ENCODE measurements at places on chromosomes 11 and 22.

DNA sequence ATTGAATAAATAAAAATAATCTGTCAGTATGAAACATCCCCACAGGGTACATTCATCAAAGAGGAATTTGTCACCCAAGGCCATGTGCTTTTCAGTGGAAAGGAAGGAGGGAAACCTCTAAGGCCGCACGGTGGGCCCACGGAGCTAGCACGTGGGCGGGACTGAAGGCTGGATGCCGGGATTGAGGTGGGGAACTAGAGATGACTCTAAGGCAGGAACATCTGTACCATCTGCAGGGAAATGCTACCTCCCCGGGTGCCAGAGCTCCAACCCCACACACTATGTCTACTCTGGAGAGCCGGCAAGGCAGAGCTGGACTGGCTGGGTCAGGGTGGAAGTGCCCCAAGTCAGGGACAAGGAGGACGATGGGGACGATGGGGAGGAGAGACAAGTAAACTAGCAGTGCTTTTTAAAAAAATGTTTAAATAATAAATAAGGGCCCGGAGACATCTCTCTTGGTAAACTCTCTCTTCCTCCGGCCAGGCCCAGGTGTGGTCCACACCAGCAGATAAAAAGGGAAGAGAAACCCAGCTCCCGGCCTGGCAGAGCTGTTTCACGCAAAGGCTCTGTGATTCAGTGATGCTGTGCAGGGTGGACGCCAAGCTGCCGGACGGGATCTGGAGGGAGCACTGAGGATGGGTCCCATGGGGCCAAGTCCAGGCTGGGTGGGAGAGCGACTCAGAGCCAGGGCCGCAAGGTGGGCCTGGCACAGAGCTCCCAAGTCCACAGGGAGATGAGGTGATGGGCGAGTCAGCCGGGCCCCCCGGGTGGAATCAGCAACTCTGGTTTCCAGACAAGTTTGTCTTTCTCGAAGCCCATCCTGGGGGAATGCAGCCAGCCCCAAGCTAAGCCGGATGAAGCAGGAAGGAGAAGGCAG, 5.8 kb downstream of the LIF start:
- no peak for DNase-seq

GRCh38 chr11:114121804-114122504, 62.4 kb downstream of the ZBTB16 start:
- DNase-seq = no peak

- DNase-seq = no peak
Measured at GRCh38 chr11:111765320-111765983, 737 bp downstream of the PPP2R1B start.

GRCh38 chr11:2573240-2574042, 126.4 kb downstream of the KCNQ1OT1 start:
- DNase-seq = no peak

- DNase-seq = no peak
Measured at GRCh38 chr22:43343262-43343669, at the start of gene SCUBE1. Gene SCUBE1, minus strand, starts transcription at chr22:43343372. Its CDS starts 111 bp downstream, at chr22:43343261.

DNA sequence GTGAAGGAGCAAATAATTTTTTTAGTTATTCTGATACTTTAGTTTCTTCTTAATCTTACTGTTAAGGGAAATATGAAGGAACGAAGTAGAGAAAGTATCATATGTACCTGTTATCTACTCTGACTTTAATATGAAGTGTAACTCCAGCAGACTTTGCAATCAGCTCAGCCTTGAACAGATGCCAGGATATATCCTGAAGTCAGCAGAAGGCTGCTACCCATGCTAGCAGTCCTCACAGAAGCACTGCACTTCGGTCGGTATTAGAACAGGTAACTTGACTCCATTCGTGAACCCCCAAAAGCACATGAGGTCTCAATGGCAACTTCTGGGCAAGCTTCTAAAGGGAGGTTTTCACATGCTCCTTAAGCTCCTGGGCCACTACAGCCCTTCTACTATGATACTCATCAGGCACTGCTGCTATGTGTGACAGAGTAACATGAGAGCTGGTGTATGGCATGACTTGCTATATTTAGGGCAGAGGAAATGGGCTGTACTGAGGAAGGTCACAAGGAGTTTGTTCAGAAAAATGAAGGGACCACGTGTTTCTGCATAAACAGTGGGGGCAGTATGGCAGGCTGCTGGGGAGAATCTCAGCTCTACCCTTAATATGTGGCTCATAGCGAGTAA, 344.1 kb downstream of the SOX6 start:
- no peak for DNase-seq

- no peak for DNase-seq
Measured at GRCh38 chr22:23828800-23829680, 9.8 kb downstream of the DERL3 start.

DNA sequence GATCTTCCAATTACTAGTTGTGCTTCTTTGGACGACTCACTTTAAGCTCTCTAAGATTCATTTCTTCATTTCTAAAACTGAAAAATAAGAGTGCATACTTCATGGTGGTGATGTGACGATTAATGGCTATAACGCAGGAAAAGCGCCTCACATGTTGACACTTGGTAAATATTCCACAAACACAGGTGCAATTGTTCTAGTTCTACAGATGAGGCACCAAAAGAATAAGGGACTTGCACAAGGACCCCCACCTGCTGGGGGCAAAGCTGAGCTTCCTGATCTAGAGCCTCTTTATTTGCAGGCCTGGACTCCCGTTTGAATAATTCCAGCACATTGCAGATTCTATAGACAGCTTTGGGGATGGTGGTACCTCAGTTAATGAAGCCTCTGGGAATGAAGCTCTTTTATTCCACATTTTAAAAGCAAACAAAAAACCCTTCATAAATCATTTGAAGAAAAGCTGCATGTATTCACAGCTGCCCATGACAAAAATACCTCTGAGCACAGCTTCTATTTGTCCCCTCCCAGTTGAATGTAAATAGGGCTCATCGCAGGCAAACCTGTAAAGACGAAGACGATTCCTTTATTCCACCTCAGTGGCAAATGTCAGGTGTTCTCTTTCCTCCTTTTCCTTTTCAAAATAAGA, 14.9 kb upstream of the CADM1 start:
- no peak for DNase-seq

DNA sequence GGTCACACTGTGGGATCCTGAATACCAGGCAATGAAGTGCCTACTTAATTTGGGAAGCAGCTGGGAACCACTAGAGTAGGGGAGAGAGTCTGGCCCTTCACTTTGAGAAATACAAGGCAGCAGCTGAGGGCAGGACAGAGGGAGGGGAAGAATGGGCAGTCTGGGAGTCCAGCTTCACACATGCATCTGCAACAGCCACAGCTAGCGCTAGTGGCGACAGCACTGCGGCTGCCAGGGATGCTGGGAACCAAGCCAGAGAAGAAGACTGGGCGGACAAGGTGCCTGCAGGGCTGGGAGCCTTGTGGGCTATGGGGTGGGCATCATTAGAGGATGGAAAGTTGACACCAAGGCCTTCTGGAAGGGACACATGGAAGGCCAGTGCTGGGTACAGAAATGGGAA, 15.8 kb downstream of the SCUBE2 start:
- DNase-seq = no peak

DNA sequence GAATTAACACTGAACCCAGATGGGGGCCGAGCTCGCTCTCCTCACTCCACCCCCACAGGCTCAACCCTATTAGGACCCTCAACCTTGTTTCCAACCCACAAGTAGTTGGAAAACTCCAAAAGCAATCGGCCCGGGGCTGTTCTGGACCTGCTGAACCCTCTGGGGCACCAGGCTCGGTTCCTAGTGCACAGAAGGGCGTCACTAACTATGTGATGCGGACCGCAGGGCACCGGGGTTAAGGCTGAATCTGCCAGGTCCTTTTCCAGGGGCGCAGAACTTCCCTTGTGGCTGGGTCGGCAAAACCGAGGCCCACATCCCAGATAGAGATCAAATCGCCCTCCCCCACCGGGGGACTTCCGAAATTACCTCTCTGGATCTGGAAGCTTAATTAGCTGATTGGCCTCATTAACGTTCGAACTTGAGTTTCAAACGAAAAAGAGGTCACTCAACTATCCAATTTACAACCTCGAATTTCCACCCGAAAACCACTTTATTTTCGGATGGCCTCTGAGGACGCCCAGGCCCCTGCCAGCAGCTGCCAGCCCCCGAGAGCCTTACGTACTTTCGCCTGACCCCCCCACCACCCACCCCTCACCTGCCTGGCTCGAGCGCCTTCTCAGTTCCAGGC, 1.7 kb downstream of the SHANK2 start:
- peak; percentile 65 for DNase-seq

DNA sequence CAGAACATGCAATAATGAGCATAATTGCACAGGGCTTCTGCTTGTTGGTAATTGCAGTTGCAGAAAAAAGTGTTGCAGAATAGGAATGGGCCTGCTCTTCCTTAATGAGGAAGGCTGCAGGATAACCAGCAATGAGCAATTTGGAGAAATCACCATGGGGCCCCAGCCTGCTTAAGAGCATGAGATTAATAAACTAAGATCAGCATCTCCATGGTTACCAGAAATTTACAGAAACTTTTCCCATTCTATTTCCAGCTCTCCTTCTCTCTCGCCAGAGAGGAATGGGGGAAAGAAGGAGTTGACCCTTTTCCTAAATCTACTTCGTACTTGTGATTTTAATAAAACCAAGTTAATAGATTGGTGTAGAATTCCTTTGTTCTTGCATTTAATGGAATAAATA, 80.9 kb upstream of the CSNK2A3 start:
- no peak for DNase-seq

- no peak for DNase-seq
Measured at GRCh38 chr11:68987211-68987610, 6.4 kb upstream of the MRGPRD start.

DNA sequence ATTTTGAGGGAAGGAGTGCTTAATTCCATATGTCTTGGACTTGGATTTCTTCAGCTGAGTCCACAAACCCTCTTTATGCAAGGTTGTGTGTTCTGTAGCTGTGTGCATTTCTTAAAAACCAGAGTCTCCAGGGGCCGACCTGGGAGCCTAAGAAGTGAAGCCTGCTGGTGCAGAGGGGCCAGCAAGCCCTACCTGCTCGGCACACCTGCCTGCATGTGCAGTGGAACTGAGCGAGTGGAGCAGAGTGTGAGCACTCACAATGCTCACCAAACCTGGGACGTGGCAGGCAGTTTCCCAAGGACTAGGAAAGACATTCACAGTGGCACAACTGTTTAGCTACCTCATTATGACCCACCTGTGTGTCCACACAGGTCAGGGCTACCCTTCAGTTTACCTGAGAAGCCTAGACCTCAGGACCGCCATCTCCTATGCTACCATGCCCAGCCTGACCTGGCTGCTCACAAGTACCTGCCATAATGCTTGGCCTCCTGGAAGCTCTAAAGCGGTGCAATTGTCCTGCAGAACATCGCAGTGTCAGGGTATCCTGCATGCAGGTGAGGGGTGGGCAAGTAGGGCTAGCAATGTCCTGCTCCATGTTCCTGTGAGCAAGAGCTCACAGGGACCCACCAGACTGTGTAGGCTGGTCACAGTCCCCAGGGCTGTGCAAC, 3.8 kb downstream of the C22orf39 start:
- DNase-seq = no peak

- DNase-seq = no peak
Measured at GRCh38 chr11:45473341-45473895, 187.3 kb upstream of the SYT13 start.

DNA sequence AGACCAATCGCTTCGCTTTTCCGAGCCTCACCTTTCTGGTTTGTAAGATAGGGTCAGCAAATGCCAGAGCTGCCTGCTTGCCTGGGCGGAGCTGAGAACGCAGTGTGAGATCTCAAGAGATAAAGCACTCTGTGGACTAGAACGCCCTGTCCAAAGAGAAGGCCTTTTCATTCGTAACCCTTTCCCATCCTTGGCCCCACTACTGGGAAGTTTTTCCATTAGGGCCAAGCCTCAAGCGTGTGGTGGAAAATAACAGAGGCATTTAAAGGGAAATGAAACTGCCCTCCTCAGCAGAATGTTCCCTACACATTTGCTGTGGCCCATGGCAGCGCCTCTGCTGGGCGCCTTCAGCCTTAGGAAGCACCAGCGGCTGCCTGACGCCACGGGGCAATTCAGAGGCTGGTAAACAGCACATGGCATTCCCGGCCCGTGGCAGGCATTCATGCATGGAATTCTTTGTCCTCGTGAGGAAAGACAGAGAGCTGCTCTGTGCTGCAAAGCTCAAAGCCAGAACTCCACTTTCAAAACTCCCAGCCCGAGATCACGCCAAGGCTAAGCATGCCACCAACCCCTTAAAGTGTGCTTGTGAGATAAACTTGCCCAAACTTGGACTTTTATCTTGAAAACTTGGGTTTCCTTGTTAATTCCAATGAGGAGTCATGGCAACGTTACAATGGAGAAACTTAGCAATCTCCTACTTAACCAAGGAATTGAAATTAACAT, 38.1 kb downstream of the AHNAK start:
- DNase-seq = no peak

DNA sequence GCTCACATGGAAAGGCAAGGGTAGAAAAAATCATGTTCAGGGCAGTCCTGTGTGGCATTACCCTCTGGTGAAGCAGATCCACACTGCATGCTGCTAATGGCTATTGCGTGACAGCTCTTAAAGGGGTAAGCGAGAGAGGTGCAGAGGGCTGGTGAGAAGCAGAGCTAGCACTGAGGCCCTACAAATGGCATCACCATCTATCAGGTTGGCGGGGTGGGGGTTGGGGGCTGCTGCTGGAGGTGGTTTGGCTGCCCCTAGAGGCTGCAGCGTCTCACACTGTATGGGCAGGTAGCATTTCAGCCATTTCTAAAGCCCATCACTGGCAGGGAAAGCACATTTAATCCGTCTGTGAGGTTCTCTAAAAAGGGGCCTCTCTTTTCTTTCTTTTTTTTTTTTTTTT, 16.9 kb upstream of the TMA7B start:
- DNase-seq = no peak

DNA sequence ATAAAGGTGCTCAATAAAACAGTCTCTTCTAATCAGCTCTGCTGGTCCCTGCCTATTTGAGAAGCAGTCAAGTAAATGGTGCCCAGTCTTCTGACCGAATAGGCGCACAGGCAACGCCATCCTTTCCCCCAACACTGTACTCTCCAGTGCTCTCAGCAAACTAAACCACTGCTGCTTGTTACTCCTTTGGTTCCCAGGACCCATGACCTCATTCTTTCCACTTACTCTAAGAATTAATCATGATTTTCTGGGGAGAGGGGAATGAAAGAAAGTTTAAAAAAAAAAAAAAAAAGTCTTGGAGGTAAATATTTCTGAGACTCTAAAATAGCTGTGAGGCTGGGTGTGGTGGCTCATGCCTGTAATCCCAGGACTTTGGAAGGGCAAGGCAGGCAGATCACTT, 63.7 kb downstream of the SGSM3 start:
- DNase-seq = no peak

DNA sequence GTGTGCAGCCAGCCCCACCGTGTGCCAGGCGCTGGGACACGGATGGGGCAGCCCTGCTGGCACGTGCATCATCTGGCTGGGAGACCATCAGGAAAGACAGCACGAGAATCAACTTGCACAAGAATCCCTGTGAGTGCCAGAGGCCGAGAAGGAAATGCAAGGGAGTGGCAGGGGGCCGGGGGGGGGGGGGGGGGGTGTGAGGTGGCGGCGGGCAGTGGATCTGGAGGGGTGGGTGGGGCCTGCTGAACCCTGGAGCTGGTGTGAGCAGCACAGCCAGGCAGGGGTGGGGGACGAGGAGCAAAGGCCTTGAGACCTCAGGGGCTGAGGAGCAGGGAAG, 14.0 kb upstream of the FLRT1 start:
- DNase-seq = no peak

GRCh38 chr11:104763930-104764709, 134.1 kb downstream of the CASP12 start:
- DNase-seq = no peak

Data from vagina (tissue), 2 donors.